T-helper 2 cell (primary cell): ENCODE measurements at places on chromosomes 5 and 9.

GRCh38 chr9:101993771-101994170, 255.3 kb upstream of the GRIN3A start:
- no peak for DNase-seq

- DNase-seq: no peak
Observed at GRCh38 chr9:110143950-110144545, 63.9 kb downstream of the C9orf152 start.

DNA sequence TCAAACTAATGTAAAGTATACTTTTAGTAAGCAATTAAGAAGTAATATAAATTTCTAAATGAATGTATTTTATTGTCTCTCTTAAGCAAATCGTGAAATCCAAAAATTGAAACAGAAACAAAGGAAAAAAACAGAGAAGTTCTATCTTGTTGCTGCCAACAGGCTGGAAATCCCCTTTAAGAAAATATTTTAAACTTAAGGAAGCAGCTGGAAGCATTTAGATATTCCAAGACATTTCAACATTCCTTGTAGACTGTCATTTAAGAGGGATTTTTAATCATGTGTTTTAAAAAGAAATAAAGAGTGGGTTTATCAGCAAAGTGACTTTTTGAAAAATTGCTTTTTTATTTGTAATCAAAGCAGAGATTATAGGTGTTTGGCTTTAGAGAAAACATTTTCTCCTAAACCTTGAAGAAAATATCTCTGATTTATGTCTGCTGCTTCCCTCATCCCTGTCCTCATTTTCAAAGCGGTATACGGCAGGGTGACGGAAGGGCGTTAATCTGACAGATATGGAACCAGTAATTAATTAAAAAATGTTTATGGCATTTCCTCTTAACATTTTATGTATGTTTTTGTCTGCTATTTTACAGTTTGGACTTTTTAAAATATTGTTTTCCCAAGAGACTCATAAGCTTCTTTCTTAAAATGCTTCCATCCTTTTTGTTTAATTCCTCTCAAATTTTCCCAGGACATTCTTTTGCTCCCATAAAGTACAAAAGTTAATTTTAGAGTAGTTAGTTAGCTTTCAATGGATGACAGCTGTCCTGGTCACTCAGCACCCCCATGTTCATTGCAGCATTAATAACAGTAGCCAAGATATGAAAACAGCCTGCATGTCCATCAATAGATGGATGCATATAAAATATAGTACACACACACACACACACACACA, 245.6 kb downstream of the LURAP1L start:
- no peak for DNase-seq

DNA sequence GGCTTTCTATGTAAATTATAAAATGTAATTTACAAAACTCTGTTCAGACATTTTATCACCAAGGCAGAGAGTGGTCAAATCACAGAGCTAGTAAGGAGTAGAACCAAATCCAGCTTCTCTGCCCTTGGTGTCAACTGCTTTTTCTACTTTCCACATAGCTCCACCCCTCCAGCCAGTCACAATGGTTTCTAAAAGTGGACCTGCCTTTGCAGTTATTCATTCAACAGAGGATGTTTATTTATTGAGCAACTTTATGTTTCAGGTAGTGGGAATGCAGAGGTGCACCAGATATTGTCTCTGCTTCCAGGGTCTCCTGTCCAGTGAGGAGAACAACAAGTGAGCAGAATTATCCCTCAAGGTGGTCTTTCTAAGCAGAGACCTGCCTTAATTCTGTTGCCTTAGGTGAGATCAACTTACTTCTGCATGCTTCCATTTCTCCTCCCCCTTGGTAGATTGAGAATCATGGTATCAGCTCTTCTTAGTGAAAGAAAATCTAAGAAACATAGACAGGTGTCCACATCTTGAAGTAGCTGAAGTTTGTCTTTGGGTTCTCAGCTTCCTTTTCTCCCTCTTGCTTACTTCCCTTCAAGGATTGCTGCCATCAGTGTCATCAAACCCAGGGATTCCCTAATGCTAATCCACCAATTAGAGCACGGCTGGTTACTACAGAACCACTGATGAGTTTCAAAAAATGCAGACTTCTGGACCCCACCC, 17.2 kb upstream of the PDCD1LG2 start:
- DNase-seq: no peak

DNA sequence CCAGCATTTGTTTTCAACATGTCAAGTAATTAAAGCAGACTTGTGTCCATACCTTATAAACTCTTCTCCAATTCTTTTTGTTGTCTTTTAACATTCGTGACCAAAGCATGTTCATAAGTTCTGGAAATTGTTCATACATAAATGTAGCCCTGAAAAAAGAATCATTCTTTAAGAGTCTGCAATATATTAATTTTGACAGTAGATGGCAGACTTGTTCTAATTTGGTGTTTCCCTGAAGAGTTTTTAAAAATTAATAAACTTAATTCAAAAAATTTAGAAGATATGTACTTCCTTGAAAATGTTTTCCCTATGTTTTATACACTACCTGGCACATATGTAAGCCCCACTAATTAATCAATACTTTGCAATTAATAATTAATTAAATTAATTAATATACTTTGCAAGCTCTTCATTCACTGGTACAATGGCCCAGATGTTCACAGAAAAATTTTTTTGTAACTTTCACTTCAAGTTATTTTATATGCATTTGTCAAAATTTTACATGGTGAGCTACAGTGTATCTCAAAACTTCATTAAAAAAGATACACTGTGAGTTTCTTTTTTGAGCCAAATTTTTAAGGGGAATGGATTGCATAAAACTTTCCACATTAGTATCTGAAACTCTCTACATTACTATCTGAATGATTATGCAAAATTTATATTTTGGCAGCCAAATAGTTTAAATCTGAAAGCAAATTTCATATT, 42.1 kb downstream of the CLINT1 start:
- no peak for DNase-seq
